ENCODE measurements at places on chromosomes 12 and 14.

- DNase-seq = no peak
These were observed 210.6 kb downstream of the ADGRD1 start for GRCh38 chr12:131164096-131164872.

GRCh38 chr12:131057211-131057721 lies 103.6 kb downstream of the ADGRD1 start:
- DNase-seq = no peak

GRCh38 chr12:13661005-13661887 lies 320.2 kb downstream of the GRIN2B start:
- no peak for DNase-seq

DNA sequence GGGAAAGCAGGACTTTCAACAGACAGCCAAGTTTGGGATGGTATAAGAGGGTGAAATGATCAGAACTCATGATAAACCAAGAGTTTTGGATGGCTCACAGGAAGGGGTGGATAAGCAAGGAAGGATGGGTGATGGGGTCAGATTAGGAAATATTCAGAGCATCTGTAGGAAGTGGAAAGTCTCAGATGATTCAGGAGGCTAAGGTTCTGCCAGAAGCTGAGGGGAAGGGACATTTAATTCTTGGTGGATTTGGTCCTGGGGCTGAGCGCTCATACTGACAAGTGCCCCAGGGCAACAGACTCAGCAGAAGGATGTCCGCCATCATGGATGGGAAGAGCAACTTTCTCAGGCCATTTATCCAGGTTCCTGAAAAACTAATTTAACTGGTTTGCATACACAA lies 28.4 kb upstream of the BDKRB2 start:
- DNase-seq = no peak

GRCh38 chr14:97848317-97848980 lies 1051.3 kb downstream of the VRK1 start:
- no peak for DNase-seq

- no peak for DNase-seq
These were observed 87.2 kb downstream of the CAND1 start for GRCh38 chr12:67356380-67356774.

GRCh38 chr12:122399592-122400373 lies 22.7 kb downstream of the CLIP1 start:
- DNase-seq = peak; percentile 42

DNA sequence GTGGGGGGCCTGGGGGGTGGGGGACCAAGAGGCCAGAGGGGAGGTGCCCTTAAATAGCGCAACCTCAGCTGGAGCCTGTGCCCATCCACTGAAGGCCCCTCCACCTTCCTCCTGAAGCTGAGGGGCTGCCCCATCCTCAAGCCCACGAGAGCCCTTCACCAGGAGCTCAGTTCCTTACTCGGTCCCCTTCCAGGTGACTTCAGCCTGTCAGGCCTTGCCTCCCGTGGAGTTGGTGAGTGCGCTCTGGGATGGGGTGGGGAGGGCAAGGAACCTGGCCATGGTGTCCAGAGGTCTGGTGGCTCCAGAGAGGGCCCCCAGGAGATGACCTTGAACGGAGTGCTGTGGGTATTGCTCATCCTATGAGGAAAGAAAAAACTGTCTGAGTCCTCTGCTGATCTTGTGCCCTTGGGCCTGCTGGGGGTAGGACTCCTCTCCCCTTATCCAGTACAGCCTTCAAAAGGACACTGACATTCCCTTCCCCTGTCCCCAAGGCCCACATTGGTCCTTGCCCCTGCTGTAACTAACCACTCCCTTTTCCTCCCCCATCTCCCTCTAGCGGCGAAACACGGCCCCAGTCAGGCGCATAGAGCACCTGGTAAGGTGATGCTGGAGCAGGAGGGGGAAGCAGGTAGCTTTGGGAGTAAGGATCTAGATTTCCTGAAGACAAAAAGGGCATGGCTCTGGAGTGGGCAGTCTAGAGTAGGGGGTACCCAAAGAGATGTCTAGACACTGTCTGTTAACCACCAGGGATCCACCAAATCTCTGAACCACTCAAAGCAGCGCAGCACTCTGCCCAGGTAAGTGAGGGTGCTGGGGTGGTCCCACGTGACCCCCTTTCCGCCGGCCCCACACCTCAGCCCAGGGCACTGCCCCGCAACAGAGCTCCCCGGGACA lies 3.6 kb downstream of the TNS2 start:
- peak; percentile 35 for DNase-seq

GRCh38 chr12:94269316-94269999 lies 121.1 kb downstream of the PLXNC1 start:
- DNase-seq = no peak

DNA sequence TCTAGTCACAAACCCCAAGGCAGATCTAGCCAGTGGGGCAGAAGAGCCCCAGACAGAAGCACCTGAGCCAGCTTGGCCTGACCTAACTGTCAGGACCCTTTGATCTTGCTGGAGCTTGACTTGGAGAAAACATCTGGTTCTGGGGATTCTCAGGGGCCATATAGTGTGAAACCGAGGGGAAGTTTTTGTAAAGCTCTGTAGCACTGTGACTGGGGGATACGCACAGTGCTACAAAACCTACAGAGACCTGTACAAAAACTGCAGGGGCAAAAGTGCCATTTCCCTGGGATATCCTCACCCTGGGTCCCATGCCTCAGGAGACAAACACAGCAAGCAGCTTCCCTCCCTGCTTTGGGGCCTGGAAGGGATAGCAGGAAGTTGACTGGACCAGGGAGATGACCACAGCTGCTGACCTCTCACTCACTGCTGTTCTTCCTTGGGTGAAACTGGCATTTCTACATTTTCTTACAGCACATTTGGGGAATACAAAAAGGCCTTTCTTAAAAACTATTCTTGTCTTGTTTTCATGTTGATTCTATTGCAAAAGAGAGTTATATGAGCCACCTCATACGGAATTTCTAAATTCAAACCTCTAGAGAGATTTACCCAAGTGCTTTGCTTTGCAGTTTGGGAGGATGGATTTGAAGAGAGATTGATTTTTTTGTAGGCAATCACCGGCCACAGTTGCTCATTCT lies 140.0 kb downstream of the DAD1 start:
- no peak for DNase-seq

DNA sequence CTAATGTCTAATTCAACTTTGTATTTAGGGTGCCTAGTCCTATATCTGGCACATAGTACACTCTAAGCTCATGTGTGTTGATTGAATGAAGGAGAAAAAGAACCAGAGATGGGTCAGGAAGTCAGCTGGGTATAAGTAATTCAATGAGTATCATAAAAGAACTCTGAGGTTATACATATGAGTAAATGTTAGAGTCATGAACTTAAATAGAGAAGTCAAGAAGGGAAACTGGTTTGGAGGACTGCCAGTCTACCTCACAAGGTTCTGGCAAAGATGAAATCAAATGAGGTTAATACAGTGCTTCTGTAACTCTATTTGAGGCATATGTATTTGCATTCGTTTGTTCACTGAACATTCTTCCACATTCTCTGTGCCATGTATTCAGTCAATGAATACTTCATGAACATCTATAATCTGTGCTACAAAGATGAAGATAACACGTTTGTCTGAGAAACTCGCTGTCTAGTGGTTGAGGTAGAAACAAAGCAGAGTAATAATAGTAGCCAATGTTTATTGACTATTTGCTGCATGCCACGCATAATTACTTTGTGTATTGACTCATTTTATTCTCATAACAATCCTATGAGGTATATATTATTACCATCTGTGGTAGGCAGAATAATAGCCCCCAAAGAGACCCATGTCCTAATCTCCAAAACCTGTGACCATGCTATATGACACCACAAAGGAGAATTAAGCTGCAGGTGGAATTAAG lies 88.9 kb downstream of the PTGER2 start:
- DNase-seq = no peak

DNA sequence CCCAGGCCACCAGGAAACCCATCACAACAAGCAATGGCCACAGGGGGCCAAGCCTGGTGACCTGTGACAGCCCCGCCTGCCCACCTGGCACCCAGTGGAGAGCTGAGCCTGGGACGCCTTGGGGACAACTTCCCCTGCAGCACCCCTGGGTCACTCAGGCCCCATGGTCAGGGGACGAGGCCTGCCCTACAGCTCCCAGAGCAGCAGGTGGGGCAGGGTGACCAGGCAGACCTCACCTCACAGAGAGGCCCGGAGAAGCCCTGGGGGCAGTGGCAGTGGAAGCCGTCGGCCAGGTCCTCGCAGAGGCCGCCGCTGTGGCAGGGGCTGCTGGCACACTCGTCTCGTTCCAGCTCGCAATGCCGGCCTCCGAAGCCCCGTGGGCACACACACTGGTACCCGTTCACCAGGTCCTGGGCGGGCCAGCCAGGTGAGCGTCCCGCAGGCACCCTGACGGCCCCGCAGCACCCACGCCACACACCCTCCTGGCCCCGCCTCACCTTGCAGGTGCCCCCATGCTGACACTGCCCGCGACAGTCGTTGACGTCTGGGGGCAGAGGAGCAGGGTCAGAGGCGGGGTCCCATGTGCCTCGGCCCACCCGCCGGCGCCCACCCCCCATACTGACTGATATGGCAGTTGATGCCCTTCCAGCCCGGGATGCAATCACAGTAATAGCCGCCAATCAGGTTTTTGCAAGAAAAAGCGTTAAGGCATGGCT lies 18.1 kb downstream of the JAG2 start:
- no peak for DNase-seq

- no peak for DNase-seq
These were observed 353 bp upstream of the PTPRR start for GRCh38 chr12:70920891-70921290.

DNA sequence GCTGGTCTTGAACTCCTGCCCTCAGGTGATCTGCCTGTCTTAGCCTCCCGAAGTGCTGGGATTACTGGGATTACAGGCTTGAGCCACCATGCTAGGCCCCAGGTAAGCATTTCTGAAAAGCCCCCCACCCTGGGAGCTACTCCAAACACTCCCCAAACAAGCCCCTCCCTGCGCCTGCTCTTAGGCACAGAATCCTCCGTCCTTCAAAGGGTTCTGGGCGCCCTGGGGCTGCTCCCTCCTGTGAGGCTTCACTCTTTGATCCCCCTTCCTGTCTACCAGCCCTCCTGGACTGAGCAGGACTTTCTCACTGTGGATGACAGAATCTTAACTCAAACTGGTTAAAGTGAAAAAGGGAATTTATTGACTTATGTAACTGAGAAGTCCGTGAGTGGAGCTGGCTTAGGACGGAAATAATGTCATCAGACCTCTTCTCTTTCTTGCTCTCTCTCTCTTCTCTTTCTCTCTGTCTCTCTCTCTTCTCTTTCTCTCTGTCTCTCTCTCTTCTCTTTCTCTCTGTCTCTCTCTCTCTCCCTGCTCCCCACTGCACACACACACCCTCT lies 66.9 kb upstream of the CLMN start:
- no peak for DNase-seq

DNA sequence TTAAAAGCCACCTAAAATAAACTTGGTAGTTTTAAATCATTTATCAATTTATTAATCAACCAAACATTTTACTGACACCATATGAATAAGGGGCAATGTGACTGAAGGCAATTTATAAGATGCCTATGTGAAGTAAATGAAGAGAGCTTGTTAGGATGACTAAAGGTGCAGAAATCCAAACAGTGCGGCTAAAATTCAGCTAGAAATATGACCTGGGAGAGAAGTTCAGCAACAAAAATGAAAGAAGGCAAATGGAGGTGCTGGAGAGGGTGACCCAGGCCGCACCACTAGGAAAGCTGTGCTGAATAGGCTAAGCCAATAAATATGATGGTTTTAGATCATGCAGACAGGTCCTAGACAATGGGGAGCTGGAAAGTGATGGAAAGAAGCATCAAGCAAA lies 403.7 kb downstream of the BTG1 start:
- no peak for DNase-seq

GRCh38 chr12:106093246-106093645 lies 45.5 kb downstream of the NUAK1 start:
- no peak for DNase-seq

GRCh38 chr12:120194534-120195395 lies at the start of gene GCN1:
Gene GCN1, minus strand, starts transcription at chr12:120194715. Its CDS starts 18 bp downstream, at chr12:120194697.
- peak; percentile 85 for DNase-seq

- no peak for DNase-seq
These were observed 57.1 kb downstream of the ERC1 start for GRCh38 chr12:1047898-1048660.
